Activated CD4-positive, alpha-beta T cell treated with anti-CD3 and anti-CD28 coated beads for 24 hours (primary cell): ENCODE measurements at places on chromosomes 13 and 19.

- no peak for DNase-seq
These were observed 20.2 kb upstream of the PNMA8B start for GRCh38 chr19:46515879-46516350.

- DNase-seq = no peak
These were observed at the start of gene PHLDB3 for GRCh38 chr19:43504426-43505185. TSS of gene PHLDB3 (minus strand) at chr19:43504746. CDS start at chr19:43504118, 628 bp downstream.

DNA sequence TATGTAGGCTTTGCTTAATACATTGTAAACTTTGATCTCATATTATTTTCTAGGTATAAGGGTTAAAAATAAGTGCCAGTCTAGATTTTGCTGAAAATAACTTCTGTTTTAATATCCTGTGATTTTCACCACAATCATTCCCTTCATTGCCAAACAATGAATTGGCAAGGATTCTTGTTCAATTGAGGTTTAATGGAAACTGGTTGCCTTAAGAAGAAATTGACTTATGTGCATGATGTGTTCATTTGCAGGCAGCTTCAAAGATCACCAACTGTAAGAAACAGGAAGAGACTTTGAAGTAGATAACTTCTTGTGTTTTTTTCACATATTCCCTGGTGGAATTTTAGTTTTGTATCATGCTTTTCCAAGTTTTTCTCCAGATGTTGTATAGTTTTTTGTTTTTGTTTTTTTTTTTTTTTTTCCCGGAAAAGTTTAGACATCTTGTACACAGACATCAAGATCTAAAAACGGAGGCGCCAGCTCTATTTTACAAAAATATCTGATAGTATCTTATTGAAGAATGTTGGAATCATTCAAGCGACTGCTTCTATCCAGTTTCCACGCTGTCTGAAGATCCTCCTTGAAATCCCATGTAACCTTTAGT is 108.3 kb downstream of the POSTN start:
- DNase-seq = no peak

- no peak for DNase-seq
These were observed 298.6 kb downstream of the ZNF536 start for GRCh38 chr19:30670562-30671366.

DNA sequence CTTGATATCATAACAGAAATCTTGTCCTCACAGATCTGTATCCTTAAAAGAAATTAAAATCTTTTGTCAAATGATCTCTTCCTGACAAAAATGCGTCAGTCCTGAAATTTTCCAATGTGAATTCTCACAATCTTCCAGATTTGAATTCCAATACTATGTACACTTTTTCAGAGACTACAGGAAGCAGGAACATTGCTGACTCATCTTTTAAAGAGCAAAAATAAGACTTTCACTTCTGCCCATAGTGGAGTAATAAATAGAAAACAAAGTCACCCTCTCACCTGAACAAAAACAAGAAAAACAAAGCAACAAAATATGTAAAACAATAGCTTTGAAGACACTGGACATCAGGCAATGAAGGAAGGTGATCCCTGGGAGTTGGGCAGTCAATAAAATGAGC is 167.0 kb upstream of the IPO5 start:
- no peak for DNase-seq

- no peak for DNase-seq
These were observed 98.3 kb downstream of the ELF1 start for GRCh38 chr13:40920826-40921225.

GRCh38 chr19:49614096-49614833 is 23.3 kb downstream of the PRR12 start:
- no peak for DNase-seq

GRCh38 chr19:40933025-40933424 is 51.0 kb upstream of the CYP2A7 start:
- no peak for DNase-seq

DNA sequence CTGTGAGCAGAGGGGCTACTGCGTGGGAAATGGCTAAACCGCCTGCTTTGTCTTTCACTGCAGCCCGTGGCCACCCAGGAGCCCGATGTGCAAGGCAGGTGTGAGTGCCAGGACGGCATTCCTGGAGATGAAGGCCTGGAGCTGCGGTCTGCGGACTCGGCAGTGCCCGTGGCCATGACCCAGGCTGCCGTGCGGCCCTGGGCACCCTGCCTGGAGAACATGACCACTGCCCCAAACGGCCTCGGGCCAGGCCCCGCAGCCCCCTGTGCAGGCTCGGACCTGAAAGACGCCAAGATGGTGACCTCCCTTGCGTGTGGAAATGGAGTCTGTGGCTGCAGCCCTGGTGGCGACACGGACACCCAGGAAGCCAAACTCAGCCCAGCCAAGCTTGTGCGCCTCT is 62.2 kb downstream of the SPATA13 start:
- DNase-seq = no peak

DNA sequence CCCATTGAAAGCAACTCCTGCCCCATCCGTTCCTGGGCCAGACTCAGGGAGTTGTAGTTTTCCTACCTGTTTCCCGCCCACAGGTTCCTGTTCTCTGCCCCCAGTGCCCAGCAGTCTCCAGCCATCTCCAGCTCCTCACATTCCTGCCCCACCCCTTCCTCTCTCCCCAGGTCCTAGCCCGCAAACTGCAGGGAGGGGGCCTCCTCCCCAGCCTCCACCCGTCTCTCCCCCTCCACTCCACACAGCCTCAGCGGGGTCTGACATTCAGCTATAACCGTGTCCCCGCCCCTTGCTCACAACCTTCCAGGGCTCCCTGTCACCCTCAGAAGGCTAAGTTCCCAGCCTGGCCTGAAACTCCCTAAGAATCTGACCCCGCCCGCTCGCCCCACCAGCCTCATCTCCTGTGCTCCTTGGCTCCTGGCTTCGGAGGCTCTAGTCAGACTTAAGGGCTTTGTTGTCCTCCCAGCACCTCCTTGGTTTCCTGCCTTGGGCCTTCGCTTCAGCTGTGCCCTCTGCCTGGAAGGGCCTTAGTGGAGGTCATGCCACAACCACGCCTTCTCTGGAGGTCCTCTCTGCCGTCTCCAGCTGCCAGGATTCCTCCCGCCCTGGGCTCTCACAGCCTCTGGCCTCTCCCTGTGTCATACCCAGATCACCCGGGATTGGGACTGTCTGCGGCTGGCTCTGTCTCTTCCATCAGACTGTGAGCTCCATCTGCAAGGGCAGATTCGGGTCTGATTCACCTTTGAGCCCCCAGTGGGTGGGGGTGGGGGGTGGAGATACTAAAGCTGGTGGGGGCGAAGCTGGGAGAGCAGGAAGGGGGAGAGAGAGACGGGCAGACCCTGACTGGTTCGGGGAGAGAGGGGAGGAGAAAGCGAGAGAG is 5.1 kb upstream of the SPACA6 start:
- DNase-seq = no peak

DNA sequence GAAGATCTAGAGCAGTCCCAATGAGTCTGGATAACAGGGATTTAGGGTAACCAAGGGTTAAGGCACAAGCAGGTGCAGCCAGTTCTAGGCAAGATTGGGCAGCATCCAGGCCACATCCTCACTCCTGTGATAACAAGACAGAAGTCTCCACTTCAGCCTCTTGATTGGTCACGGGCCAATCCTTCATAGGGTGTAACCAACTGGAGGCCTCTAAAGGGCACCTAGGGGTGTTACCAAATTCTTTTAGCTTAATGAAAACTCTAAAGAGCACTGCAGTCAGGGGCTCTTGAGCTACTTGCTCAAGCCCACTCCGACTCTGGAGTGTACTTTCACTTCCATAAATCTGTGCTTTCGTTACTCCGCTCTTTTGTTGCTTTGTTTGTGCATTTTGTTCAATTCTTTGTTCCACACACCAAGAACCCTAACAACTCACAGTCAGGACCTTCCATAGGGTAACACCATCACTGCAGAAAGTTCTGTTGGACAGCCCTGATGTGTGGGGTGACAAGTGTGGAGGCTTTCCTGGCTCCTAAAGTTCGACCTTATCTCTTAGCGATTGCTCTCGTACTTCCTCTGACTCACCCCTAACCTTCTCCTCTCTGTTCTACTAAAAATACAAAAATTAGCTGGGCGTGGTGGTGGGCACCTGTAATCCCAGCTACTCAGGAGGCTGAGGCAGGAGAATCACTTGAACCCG is 36.1 kb downstream of the ZSWIM9 start:
- no peak for DNase-seq

GRCh38 chr19:7910321-7911161 is 4.1 kb upstream of the TGFBR3L start:
- DNase-seq = no peak

GRCh38 chr19:41304706-41305483 is 5.1 kb upstream of the CCDC97 start:
- no peak for DNase-seq

DNA sequence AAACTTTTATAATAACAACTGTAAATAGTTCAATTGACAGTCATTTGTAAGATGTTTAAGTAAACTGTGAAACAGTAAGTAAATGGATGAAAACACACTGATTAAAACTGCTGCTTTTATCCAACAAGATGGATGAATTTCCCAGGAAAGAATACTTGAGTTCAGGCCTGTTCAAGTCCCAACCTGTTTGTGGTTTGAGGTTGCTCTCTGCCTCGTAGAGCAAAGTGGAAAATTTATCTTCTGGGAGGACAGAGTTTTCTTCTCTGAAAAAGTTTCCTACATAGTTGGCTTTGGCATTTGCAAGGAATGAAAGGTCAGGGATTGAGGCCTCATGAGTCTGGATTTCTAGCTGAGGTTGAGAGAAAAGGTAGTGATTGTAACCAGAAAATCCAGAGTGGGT is 15.2 kb upstream of the ZNF543 start:
- DNase-seq = no peak

DNA sequence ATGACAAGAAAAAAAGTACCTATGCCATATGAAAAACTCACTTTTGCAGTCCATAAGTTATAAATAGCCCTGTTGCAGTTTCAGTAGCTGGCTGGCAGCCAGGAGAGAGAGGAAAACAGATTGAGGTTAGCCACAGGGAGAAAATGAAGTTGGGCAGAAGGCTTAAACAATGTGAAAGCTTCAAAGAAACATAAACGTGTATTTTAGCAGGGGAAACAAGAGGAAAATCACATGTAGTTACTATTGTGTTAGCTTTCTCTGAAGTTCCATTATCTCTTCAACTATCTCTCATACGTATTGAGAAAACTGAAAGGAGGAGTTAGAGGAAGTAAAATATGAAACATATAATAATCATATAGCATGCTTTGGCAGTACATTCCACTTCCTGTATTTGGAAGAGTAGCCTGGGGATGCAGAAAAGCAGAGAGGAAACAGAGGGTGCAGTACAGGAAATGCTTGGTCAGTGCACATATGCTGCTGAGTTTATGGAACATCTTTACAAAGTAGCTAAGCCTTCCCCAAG is 1551.1 kb downstream of the EFNB2 start:
- peak; percentile 15 for DNase-seq

DNA sequence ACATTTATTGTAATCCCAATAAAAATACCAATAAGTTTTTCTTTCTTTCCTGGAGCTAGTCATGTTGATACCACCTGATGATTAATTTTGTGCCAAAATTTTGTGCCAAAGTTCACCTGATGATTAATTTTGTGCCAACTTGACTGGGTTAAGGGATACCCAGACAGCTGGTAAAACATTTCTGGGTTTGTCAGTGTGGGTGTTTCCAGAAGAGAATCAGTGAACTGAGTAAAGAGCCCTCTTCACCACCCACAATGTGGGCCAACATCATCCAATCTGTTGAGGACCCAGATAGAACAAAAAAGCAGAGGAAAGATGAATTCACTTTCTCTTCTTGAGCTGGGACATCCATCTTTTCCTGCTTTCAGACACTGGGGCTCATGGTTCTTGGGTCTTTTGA is 292.9 kb downstream of the LMO7 start:
- no peak for DNase-seq

GRCh38 chr13:20494656-20495055 is 31.0 kb downstream of the CRYL1 start:
- DNase-seq = no peak

DNA sequence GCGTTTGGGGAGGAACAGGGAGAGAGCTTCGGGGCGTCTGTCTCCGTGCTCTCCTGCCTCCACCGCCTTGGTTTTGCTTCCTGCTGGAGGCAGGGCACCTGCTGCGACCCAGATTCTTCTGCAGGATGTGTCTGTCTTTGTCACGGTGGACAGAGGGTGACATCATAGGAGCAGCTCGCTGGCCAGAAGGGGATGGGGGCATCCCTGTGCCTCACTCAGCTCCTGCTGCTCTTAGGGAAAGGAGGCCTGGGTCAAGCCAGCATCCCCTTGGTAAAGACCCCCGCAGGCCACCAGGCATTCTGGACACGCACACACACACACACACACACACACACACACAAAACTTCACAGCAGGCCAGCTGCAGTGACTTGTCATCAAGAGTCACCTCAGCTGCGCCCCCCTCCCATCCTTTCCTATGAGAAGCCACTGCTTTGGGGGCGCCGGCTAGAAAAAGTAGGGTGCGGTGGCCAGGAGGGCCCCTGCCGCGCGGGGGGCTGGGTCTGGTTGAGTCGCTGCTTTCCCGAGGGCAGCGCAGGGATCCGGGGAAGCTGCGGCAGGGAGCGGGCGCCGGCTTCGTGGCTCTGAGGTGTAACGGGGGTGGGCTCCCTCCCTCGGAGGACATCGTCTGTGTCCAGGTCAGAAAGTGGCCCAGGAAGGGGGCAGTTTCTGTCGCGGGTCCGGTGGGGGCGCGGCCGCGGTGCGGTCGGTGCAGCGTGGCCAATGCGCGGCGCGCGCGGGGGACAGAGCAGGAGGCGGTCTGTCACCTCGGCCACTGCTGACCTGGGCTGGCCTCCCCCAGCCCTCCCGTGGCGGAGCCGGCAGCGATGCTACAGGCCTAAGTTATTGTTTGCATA is 15.8 kb upstream of the NPAS1 start:
- no peak for DNase-seq

DNA sequence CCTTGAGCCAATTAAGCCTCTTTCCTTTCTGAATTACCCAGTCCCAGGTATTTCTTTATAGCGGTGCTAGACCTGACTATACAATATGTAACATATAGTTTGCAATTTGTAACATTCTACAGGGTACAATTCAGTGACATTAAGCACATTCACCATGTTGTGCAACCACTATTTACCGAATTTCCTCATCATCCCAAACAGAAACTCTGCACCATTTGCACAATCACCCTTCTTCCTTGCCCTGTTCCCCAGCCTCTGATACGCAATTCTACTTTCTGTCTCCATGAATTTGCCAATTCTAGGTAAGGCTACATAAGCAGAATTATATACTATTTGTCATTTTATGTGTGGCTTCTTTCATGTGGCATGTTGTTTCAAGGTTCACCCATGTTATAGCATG is 13.7 kb upstream of the SIGLEC10 start:
- no peak for DNase-seq
